ENCODE measurements at places on chromosomes 11 and 22.

- no peak for DNase-seq
These were observed 572 bp downstream of the ZNF70 start for GRCh38 chr22:23750367-23750713.

DNA sequence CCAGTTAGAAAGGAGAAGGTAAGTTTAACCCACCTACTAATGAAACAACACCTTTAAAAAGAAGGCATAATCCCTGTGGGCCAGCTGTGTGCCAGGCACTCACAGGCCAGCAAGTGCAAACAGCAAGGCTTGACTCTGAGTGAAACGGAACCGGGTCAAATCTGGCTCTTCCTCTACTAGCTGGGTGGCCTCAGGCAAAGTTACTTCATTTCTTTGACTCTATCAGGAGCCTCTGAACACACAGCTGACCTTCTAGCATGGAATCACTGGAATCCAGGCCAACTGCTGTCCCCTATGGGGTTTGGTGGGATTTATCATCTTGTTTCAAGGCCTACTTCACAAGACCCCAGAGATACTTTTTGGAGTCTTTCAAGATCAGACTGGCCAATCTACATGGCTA is 3.3 kb downstream of the RAB38 start:
- DNase-seq: no peak

DNA sequence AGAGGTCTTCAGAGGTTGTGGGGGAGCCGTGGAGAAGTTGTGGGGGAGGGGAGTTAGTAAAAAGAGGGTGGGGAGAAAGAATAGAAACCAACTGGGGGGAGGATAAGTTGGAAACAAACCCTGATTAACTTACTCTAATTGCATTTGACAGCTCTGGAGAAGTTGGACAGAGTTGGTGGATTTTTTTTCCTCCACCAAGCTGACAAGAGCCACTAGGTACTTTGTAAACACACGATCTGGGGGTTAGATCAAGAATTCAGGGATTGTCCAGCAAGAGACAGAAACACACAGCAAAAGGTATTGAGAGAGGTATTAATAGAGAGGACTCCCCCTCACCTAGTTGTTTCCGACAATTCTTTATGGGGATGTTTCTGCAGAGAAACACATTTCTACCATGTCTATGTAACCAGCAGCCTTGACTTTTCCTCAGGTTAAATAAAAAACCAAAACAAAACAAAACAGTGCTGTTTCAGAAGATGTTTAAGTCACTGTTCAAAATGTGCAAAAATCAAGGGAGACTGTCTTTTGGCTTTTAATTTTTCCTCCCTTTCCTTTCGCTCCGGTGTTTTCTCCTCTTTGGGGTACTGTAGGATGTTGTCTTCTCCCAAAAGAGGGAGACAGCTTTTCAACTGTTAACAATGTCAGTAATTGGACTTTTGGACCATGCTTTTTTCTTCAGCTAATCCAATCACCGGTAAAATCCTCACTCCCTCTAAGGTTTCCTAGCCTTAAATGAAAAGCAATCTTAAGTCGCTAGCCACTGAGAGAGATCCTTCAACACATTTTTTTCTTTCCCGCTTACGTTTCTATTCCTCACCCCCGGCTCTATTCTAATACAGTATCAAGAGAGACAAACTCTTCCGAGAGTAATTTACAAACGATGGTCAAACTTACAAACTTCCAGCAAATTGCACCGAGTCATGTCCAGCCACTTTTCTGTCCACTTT is 708 bp downstream of the MAML2 start:
- DNase-seq: no peak

DNA sequence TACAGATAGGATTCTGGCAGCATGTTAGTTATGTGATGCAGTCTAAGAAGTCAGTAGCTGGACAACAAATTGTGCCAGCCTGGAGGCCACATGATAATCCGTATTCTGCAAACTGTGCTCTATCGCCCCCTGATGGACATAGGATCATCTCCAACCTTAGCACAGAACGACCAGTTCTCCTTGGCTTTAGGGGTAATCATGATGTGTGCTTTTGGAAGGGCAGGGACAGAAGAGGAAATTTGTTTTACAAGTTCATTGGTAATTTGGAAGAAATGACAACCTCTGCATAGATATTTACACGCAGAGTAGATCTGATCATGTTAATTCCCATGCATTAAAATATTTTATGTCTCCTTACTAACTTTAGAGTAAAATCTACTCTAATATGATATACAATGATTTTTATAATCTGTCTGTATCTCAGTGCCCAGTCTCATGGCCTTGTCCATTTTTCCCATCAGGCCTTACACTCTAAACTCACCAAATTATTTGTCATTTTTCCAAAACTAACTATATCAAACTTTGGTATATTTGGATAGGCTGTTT is 12.1 kb downstream of the OR10D3 start:
- DNase-seq: peak; percentile 62

GRCh38 chr11:7645206-7645605 is 28.1 kb downstream of the CYB5R2 start:
- no peak for DNase-seq

DNA sequence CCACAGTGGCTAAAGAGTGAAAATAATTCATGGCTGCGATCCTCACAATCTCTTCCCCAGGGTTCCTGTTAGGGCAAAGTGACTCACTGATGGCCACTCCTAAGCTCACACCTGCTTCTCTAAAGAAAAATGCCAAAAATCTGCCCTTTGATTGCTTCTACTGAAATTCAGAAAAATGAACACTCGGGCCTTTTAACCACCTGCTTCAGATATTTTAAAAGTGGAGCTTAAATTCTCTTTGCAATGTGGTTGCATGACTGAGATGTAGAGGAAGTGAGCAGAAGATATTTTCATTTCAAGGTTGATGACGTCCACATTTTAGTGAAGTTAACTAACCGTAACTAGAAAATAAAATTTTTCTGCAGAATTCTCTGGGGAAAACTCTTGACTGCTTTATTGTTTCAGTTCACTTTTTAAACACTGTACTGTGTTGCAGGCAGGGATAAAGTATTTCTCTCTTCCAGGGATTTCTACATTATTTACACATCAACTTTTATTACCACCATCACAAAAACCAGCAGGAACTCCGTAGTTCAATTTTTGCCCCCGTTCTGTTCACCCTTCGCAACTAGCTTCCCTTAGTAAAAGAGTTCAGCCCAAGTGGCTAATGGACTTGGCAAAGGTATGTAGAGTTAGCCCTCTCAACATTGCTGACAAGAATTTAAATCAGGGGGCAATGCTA is 8.5 kb downstream of the RAB30 start:
- DNase-seq: peak; percentile 52

GRCh38 chr11:35602979-35603378 is 15.3 kb upstream of the FJX1 start:
- no peak for DNase-seq

DNA sequence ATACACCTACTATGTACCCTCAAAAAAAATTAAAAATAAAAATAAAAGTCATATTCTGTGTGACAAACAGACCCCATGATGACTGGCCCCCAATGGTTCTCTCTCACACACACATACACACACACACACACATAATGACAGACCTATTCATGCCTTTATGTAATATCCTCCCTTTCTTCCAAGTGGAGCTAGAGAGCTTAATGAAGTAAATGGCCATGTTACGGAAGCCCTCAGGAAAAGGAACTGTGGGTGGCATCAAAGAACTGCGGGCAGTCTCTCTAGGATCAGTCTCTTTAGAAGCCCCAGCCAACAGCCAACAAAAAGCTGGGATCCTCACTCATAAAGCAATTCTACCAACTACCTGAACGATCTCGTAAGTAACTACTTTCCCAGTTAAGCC is 125.5 kb downstream of the SIK3 start:
- no peak for DNase-seq

DNA sequence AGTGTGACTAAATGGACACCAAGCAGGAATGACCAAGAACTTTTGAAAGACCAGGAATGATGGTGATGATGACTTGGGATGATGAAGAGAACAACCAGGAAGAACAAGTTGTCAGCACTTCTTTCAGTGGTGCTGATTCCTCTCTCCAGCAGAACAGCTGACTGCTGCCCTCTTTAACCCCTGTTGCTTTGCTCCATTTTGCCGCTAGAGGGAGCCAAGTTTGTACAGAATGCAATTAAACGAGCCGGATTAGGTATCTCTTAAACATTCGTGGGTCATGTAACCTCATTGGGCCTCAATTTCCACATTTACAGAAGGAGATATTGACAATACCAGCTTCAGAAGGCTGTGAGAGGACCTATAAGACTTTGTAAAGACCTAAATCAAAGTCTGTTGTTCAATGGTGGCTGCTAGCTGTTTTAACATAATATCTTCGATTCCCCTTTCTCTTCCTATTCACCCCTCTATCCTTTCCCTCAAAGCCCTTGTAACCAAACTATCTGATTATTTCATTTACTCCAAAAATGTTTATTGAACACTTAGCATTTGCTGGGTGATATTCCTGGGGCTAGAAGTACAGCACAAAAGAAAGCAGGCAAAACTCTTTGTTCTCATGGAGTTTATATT is 1.9 kb downstream of the OR4S1 start:
- DNase-seq: peak; percentile 57

- no peak for DNase-seq
These were observed 23.3 kb downstream of the MYH9 start for GRCh38 chr22:36364255-36365019.

- peak; percentile 28 for DNase-seq
These were observed 66.9 kb downstream of the SPON1 start for GRCh38 chr11:14029440-14029839.

DNA sequence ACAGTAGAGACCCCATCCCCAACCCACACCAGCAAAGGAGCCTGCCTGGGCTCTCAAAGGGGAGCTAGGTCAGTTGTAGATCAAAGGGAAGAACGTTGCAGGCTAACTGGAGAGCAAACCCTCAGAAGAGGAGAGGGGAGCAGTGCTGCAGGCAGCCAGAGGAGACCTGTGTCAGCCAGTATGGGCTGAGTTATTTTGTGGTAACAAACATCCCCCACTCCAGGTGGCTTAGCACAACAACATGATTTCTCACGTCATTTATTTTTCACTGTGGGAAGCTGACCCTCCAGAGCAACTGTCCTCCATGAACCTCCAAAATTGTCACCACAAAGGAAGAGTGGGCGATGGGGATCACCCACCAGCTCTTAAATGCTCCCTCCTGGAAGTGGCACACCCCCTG is 19.8 kb upstream of the SHANK2 start:
- DNase-seq: no peak

GRCh38 chr22:23520863-23521440 is 59.1 kb downstream of the IGLL1 start:
- DNase-seq: no peak

- DNase-seq: no peak
These were observed 200.6 kb downstream of the ARHGAP42 start for GRCh38 chr11:100887659-100888058.

GRCh38 chr22:44385296-44385610 is 72.5 kb upstream of the SHISAL1 start:
- no peak for DNase-seq

GRCh38 chr11:19422276-19422675 is 181.5 kb upstream of the E2F8 start:
- peak; percentile 57 for DNase-seq

GRCh38 chr11:48005136-48005535 is 24.8 kb downstream of the PTPRJ start:
- DNase-seq: no peak

DNA sequence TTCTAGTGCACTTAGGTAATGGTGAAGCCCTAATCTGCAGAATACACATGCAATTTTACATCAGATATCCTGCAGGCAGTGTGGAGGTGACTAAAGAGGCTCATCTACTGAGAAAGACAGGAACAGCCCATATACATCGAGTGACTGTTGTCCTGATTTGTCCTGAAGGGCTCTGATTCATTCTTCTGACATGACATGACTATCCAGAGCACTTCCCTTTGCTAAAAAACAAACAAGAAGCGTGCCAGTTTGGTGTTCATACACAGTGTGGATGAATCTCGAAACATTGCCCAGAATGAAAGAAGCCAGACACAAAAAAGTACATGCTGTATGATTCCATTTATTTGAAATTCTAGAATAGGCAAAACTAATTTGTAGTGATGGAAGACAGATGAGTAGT is 48.0 kb upstream of the AMPD3 start:
- peak; percentile 77 for DNase-seq

GRCh38 chr11:559712-560304 is 730 bp downstream of the LMNTD2 start:
- peak; percentile 90 for DNase-seq

DNA sequence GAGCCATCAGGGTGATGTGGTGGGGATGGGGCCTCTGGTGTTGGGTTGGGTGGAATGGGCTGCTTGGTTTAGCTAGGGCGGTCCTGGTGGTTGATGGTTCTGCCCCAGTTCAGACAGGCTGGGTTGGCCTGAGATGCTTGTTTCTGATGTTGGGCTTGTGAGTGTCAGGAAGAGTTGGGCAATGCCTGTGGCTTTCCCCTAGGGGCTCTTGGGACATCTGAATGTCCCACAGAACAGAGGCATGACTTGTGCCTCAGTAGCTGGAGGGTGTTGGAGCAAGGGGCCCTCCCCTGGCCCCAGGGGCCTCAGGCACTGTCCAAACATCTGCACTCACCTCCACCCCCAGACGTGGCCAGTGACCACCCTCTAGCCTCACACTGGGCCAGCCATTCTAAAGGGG is 14.0 kb upstream of the CTSD start:
- DNase-seq: no peak

DNA sequence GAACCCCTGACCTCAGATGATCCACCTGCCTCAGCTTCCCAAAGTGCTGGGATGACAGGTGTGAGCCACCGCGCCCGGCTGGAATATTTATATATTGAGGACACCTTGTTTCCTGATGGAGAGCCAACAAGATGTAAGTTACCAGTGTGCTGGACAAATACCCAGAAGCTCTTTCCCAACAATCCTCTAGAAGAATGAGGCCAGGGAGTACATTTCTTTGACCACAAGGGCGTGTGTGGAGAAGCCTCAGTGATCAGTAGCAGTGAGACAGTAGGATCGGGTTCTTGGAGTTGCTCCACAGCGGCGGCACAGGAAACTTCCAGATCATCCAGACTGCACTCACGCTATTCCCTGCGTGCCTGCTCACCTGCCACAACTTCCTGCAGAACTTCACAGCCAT is 10.3 kb upstream of the POLA2 start:
- DNase-seq: no peak

DNA sequence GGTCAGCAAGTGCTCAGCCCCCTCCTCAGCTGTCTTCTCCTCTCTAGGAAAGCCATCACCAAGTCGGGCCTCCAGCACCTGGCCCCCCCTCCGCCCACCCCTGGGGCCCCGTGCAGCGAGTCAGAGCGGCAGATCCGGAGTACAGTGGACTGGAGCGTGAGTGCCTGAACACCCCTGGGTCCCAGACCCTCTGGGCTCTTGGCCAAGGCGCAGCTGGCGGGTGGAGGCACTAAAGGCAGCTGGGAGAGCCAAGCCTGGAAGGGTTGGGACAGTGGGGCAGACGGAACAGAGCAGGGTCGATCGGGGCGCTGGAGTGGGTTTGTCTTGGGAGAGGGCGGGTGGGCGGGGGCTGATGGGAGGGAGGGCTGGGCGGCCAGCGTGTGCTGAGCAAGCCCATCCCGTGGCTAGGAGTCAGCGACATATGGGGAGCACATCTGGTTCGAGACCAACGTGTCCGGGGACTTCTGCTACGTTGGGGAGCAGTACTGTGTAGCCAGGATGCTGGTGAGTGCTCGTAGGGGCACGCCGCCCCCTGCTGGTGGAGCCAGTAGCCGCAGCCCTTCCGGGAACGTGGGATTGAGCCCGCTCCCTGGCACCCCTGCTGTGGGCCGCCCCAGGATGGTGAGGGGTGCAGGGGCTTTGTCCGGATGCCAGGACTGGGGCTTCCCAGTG is 14.1 kb upstream of the MDK start:
- peak; percentile 38 for DNase-seq

GRCh38 chr11:61975638-61976419 is 8.4 kb upstream of the FTH1 start:
- no peak for DNase-seq

- no peak for DNase-seq
These were observed 393.5 kb downstream of the TENM4 start for GRCh38 chr11:79047321-79047720.

- no peak for DNase-seq
These were observed 882.7 kb downstream of the BRD1 start for GRCh38 chr22:48944751-48945620.

All from kidney tubule cell (primary cell).